Left renal cortex interstitium (tissue), 4 donors: ENCODE measurements at places on chromosomes 5 and 9. TPM values are rescaled to one million over a fixed set of nuclear protein-coding genes. Genes with fewer than 3 reads are reported as not detected.

DNA sequence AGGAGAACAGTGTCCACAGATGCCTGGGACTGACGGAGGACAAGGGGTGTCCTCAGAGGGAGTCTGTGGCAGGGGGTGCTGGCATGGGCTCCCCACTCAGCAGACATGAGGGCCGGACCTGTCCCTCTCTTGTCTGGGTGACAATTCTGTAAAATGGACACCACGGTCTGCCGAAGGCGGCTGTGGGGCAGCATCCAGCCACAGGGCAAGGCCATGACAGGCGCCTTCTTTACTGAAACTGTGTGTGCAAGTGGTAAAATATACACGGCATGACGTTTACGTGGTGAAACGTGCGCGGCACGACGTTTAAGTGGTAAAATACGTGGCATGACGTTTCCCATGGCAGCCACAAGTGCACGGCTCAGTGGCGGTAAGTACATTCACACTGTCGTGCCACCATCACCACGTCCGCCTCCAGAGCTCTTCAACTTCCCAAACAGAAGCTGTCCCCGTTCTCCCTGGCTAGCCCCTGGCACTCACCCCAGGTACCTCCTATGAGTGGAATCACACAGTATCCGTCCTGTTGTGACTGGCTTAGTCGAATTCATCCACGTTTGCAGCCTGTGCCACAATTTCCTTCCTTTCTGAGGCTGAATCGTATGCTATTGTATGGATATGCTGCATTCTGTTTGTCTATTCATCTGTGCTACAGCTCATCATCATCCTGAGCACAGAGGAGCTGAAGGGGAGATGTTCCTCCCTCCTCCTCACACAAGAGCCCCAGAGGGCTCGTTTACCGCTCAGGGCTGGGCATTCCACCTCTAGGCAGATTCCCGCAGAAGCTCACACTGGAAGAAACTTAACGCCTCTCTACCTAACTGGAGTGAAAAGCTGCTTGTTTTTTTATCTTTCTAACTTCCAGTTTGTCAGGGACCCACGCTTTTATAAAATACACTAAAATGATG, 52.5 kb downstream of the COL23A1 start:
- no peak for DNase-seq

DNA sequence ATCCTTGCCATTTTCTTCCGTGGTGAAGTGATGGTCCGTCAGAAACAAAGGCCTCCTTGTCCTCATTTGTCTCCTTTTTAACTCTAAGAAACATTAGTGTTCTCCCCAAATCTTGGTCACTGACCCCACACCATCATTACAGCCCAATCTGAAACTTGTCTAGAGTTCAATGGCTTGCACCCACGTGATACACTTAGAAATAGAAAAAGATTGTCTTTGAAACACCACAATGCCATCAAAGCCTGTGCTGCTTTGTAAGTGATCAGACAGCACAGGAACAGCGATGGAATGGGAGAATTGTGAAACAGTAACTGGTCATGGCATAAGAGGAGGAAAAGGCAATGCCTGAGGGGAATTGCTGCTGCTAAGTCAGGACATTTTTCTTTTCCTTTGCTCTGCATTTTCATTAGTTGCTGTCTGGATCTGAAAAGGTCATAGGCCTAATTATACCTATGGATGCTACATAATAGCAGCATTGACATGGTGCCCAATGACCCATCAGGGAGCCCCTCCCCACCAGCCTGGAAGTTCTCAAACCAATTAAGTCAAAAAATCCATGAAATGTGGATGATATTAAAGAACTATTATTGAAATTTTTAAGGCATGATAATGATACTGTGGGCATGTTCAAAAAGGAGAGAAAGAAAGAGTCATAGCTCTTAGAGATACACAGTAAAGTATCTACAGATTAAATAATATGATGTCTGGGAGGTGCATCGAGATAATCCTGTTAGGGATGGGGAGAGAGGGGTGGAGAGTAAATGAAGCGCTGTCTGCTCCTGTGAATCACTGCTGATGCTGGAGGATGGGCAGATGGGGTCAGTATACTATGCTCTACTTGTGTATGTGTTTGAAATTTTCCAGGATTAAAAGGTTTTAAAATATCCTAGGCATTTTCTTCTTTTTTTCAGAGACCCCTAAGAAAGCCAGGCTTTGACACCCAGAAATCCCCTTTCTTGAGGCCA, 83.6 kb downstream of the ENC1 start:
- no peak for DNase-seq

DNA sequence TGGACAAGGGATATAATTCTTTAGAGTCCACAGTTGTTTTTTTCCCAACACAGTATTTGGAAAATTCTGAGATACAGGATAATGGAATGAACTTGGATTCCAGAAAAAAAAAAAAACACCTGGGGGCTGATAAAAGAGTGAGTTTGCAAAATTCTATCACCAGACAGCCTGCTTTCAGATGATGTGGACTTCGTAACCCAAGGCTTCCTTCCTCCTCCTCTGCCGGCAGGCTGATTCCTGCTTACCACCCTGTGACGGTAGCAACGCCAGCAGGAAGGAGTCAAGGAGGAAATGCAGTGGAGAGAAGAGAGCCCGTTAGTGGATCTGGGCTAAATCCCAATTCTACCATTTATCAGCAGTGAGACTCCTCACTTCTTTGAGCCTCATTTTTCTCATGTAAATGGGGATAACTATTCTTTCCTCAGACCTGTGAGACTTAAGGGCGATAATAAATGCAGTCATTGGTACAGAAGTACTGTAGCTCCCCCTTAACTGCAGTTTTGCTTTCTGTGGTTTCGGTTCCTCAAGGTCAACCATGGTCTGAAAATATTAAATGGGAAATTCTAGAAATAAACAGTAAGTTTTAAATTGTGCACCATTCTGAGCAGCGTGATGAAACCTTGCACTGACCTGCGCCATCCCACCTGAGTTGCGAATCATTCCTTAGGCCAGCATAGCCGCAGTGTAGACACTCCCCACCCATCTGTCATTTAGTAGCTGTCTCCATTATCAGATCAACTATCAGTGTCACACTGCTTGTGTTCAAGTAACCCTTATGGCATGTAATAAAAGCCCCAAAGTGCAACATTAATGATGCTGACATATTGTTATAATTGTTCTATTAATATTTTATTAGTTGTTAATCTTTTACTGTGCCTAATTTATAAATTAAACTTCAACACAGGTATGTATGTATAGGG, 71.4 kb downstream of the DCP2 start:
- DNase-seq, result no peak

DNA sequence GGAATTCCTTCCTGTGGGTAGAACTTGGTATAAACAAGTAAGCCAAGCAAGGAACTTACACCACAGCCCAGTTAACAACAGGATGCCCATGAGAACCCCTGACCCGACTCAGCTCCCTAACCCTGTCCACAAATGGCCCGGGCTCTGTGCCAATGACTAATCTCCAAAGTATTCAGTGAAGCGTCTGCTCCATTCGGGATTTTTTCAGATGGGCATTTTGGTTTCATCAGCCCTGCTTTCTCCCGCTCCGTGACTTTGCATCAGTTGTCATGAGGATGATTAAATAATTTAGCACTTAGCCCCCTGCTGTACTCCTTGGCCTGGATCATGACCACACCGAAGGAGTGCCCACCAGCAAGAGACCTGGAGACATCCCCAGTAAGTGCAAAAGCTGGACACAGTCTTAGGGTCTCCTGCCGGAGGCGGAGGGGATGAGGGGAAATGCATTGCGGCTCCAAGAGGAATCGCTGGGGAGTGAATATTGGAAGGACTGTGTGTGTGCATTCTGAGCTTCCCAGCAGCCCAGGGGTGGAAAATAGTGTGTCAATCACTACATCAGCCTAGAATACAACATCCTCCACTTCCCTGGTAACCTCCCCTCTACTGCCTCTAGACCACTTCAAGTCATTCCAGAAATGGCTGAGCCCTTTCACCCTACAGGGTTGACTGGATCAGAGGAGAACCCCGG, 41.4 kb upstream of the DNAH5 start:
- no peak for DNase-seq

- DNase-seq, result no peak
Measured at GRCh38 chr5:7348168-7348854, 47.6 kb upstream of the ADCY2 start.

GRCh38 chr5:84673785-84674184, 289.1 kb upstream of the EDIL3 start:
- DNase-seq, result no peak

The GRPEL2 gene
- polyA plus RNA-seq, result 17.5 TPM

GRCh38 chr9:129735546-129735945, 17.3 kb downstream of the PTGES start:
- DNase-seq, result no peak

The CTXN3 gene
- not detected for polyA plus RNA-seq

The RNF183 gene
- 6.1 TPM for polyA plus RNA-seq

DNA sequence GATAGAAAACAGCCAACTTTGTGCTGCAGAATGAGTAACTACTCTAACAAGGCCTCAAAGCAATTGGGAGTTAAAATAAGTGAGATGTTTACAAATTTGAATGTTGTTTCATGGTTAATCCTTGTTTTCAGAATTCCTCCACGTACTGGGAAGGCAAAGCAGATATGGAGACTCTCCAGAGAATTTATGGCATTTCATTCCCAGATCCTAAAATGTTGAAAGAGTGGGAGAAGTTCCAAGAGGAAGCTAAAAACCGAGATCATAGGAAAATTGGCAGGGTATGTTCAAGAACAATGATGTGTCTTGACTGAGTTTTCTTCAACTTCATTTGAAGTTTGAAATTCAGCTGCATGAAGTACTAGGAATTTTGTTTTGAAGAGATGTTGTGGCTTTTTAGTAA, 16.4 kb downstream of the TARS1 start:
- DNase-seq, result no peak

GRCh38 chr9:96186591-96187011, 115.4 kb downstream of the HSD17B3 start:
- no peak for DNase-seq
